CD4-positive, alpha-beta memory T cell (primary cell): ENCODE measurements at places on chromosomes 6 and 20. TPM values are rescaled to one million over a fixed set of nuclear protein-coding genes. Genes with fewer than 3 reads are reported as not detected.

The NOTCH4 gene
- 0.35 TPM for total RNA-seq

GRCh38 chr6:152298055-152298647, 339.0 kb downstream of the SYNE1 start:
- no peak overlapping the region for H3K4me3 ChIP-seq
- peaks cover 8% of the 10 kb centered on the region for H3K36me3 ChIP-seq
- DNase-seq: no peak
- peaks cover 45% of the 10 kb centered on the region for H3K4me1 ChIP-seq
- no peak overlapping the region for H3K27ac ChIP-seq
- H3K27me3 ChIP-seq: no peaks in the 10 kb centered on the region

The PNLDC1 gene
- 0.94 TPM for total RNA-seq

GRCh38 chr6:3013486-3013885, 13.8 kb downstream of the NQO2 start:
- no peaks in the 10 kb centered on the region for H3K27me3 ChIP-seq
- no peak overlapping the region for H3K4me3 ChIP-seq
- DNase-seq: no peak
- peaks cover 18% of the 10 kb centered on the region for H3K36me3 ChIP-seq
- H3K27ac ChIP-seq: no peak overlapping the region

GRCh38 chr6:146884728-146885127, 286.0 kb downstream of the ADGB start:
- no peaks in the 10 kb centered on the region for H3K36me3 ChIP-seq
- no peak for DNase-seq
- no peaks in the 10 kb centered on the region for H3K27me3 ChIP-seq
- H3K27ac ChIP-seq: no peak overlapping the region
- no peak overlapping the region for H3K4me3 ChIP-seq
